ENCODE measurements at places on chromosomes 7 and 10.
A peak's percentile ranks its signal among the peaks of the same experiment; 100 is the strongest.

DNA sequence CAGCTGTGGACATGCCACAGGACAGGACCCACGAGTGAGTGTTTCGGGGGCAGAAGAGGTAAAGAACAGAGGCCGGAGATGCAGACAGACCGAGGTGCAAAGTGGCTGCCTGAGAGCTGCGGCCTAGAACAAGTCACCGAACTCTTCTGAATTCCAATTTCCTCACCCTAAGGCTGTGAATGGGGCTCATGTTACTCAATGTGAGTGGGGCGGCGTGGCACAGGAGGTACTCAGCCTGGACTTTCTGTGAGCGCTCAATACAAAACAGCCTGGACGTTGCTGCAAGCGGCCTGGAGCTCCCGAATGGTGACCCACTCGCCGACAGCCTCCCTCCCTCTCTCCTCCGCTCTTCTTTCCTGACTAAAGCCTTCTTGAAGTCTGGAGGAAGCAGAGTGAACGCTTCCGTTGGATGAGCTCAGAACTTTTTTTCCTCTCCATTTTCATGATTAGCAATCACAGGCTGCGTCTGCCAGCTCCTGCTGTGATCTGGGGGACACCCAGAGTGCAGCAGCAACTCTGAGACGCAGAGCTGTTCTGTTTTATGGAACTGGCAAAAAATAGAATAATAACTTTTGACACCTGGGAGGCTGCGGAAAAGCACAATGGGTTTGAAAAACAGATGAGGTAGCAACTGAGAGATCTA lies 108.5 kb downstream of the PTPRN2 start:
- DNase-seq, result no peak

GRCh38 chr7:36440880-36441279 lies 51.2 kb downstream of the ANLN start:
- no peak for DNase-seq

DNA sequence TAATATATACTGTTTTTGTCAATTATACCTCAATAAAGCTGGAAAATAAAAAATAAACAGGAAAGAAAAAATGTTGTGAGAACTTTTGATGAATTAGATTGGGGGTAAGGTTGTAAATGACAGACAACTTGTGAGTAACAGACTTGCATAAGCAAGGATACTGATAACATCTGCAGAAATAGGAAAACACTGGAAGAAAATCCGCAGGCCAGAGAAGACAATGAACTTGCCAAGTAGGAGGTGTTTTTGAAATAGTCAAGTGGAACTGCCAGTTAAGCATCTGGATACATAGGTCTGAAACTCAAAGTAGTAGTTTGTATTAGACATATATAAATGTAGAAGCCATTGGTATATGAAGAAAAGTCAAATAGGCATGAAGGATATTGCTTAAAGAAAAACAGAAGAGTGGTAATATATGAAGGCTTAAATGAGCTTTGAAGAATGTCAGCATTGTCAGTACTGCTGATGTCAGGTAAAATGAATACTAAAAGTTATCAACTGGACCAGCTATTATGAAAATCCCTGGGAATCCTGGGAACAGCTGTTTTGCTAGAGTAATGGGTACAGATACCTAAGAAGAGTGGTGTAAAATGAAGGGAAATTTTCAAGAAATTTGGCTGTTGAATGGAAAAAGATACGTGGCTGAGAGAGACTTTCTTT lies 58.7 kb downstream of the DNAJC1 start:
- DNase-seq, result no peak

GRCh38 chr7:42197451-42197850 lies 39.6 kb downstream of the GLI3 start:
- no peak for DNase-seq

GRCh38 chr7:114021135-114021534 lies 102.3 kb upstream of the PPP1R3A start:
- no peak for DNase-seq

DNA sequence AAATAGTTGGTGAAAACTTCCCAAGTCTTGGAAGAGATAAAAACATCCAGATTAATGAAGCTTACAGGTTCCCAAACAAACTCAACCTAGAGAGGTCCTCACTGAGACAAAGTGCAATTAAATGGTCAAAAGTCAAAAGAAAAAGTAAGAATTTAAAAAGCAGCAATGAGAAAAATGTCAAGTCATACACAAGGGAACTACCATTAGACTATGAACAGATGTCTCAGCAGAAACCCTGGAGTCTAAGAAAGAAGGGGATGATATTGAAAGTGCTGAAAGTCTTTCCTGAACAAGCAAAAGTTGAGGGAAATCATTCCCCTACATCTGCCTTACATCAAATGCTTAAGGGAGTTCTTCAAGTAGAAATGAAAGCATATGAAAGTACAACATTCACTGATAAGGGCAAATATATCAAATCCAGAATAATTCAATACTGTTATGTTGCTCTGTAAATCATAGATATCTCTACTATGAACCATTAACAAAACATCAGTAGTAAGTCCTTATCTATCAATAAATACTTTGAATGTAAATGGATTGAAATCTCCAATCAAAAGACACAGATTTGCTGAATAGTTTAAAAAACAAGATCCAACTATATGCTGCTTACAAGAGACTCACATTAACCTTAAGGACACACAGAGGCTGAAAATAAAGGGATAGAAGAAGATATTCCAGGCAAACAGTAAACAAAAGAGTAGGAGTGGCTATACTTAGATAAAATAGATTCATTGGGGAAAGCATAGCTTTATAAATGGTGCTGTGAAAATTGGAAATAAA lies 449.5 kb downstream of the PHTF2 start:
- no peak for DNase-seq

DNA sequence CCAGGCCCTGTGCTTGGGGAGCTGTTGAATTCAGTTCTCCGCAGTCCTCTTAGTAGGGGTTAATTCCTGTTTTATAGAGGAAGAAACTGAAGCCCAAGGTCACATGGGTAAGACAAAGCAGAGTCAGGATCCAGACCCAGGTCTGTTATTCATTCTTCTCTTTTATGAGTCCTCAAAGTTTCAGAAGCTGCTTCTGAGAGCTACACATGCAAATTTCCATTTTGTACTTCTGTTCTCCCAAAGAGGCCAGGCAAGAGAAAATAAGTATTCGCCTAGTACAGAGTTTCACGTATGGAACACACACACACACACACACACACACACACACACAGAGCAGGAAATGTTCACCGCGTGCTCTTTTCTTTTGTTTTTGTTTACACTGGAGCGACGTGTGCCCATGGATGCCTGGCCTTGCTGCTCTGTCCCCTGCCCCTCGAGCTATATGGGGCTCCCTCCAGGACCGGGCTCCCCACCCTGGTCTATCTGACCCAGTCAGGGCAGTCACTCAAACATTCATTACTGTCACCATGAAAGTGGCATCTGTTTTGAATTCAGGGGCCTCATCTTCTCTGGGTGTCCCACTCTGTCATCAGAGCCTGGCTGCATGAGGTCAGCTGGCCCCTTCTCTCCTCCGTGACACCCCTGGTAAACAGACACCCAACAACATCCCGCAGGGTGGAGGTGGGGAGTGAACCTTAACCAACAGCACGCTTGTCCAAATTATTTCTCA lies 84.4 kb downstream of the TNS3 start:
- DNase-seq, result peak; percentile 55

GRCh38 chr10:86899132-86899531 lies 58.3 kb downstream of the MMRN2 start:
- DNase-seq, result no peak
